ENCODE measurements at places on chromosomes 16 and 17.

- DNase-seq: peak; percentile 59
Observed at GRCh38 chr17:27379888-27380533, 76.2 kb upstream of the KSR1 start.

DNA sequence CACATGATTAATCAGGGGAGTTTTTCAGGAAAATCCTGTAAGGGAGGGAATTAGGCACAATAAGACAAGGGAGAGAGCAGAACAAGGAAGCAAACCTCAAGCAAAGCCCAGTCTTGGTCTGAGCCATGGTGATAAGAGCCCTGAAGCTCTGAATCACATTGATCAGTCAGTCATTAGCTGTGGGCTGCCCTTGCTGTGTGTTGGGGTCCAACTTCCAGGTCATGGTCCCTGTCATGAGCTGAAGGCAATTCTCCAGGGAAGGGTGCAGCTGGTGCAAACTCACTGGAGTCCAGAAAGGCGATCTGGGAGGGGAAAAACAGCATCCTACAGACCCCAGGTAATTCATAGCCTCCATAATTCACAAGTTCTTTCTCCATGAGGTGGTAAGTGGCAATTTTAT, 89.9 kb downstream of the CYLD start:
- no peak for DNase-seq

DNA sequence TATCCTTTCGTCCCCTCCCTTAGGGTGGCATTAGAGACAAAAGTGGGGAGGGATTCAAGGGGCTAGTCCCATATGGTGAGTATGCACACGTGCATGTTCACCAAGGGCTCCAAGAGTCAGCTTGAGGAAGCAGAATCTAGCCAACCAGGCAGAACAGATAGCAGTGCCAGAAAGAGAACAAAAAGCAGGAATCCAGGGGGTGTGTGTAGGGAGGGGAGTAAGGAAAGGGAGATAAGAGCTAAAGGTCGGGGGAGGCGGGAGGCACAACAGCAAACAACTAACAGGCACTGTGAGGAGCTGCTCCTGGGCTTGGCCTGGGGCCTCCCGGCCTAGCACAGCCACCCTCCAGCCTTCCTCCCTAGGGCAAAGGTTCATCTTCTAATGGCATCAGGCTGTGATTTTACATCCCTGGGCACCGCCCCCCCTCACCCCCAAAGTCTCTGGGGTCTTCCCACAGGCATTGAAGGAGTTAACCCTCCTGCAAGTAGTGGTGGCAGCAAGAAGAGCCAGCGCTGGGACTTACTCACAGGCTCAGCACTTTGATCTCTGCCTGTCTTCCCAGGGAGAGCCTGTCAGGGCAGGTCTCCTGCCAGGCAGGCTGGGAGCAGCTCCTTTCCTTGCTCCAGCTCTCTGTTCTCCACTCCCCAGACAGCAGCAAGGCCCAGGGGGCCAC, 12.4 kb upstream of the SUPT4H1 start:
- no peak for DNase-seq

GRCh38 chr17:54623746-54624145, 276.9 kb upstream of the TOM1L1 start:
- no peak for DNase-seq

- DNase-seq: peak; percentile 47
Observed at GRCh38 chr16:75138636-75139035, 9.7 kb upstream of the ZFP1 start.

GRCh38 chr16:48895142-48895541, 285.2 kb upstream of the N4BP1 start:
- DNase-seq: no peak

GRCh38 chr16:8675183-8676159, 1.1 kb downstream of the ABAT start:
- DNase-seq: no peak

GRCh38 chr16:52578829-52579498, 32.0 kb upstream of the TOX3 start:
- DNase-seq: no peak

DNA sequence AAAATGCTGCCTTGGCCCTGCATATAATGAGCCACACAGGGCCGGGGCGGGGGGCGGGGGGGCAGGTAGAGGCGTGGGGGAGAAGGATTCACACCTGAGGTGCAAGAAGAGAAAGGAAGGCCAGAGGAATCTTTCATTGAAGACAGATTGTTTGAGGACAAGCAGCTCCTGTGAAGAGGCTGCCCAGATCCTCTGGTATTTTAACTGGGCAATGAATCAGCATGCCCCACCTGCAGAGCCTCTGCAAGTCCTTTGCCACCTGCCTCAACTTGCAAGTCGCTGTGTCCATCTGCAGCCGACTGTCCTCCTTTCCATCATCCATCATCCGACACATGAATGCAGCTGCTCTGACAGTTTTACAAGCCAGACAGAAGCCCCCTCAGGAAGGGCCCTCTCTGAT, 1.2 kb upstream of the SOST start:
- DNase-seq: no peak

DNA sequence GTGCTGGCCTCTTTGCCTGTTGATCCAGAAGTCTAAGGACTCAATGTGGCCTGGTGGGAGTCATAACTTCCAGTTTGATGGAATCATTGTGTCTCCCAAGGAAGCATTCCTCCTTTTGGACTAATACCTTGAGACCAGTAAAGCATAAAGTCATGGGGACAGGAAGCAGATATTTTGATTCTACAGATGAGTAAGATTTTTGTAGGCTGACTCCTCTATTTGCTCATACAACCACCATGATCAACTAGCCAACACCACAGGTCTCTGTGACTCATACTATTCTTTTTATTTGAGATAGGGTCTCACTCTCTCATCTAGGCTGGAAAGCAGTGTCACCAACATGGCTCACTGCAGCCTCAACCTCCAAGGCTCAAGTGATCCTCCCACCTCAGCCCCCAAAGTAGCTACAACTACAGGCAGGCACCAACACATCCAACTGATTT, 6.2 kb downstream of the MT2A start:
- peak; percentile 74 for DNase-seq

DNA sequence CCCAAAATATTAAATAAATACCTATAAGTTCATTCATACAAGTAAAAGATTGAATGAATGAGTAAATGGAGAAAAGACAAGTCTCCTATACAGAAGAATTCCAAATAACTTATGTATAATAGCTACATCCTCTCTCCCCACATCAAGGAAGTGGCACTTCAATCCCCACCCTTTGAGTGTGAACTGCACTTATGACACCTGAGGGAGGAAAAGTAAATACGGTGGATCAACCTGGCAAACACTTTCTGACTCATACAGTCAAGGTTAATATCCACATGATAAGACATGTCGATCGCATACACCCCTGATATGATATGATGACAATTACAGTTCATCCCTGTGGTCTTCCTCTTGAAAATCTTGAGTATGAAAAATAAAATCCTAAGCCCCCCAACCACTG, 18.0 kb downstream of the SLFN12L start:
- no peak for DNase-seq

GRCh38 chr16:4625560-4626159, 1.0 kb downstream of the MGRN1 start:
- DNase-seq: no peak

DNA sequence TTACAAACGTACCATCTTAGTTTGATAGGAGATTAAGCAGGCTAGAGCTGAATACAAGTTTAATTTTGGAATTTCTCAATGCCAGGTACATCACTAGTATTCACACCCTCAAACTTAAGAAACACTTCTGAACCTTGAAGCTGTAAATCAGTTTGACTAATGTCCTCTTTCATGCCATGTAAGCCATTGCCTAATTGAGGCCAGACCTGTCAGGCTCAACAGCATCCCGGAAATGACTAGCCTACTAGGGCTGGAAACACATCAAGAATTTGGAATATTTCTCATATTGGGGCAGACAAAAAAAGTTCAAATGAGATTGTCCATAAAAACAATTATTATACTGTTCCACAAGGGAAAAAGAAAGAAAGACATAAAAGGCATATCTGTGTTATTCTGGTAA, 1.7 kb downstream of the USP32 start:
- DNase-seq: peak; percentile 85

DNA sequence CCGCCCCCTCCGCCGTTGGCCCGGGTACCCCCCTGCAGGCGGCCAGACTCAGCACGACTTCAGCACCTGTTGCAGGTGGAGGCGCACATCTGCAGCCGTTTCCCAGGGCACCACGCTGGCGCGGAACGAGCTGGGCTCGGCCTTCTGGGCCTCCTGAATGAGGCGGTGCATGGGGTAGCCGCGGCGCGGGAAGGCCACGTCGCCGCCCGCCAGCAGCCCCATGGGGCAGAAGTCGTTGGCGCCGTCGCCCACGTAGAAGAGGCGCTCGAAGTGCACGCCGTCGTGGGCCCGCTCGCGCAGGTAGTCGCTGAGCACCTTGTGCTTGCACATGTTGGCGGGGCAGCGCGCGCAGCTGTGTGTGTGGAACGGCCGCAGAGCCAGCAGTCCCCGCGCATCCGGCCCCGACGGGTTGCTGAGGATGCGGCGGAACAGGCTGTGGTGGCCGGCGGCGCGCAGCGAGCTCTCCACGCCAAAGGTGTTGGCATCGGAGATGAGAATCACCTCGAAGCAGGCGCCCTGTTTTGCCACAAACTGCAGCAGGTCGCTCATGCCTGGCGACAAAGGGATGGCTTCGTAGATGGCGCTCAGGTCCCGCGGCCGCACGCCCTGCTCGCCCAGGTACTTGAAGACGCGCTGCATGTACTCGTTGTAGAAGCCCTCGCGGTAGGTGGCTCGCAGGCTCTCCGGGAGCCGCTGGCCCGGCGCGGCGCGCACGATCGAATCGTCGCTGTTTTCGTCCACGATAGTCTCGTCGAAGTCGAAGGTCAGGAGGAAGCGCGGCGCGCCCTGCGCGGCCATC, 6.2 kb downstream of the PHOSPHO1 start:
- no peak for DNase-seq

- no peak for DNase-seq
Observed at GRCh38 chr17:57806167-57806830, 43.5 kb downstream of the MRPS23 start.

- DNase-seq: no peak
Observed at GRCh38 chr17:78168903-78169793, 767 bp downstream of the SYNGR2 start.

DNA sequence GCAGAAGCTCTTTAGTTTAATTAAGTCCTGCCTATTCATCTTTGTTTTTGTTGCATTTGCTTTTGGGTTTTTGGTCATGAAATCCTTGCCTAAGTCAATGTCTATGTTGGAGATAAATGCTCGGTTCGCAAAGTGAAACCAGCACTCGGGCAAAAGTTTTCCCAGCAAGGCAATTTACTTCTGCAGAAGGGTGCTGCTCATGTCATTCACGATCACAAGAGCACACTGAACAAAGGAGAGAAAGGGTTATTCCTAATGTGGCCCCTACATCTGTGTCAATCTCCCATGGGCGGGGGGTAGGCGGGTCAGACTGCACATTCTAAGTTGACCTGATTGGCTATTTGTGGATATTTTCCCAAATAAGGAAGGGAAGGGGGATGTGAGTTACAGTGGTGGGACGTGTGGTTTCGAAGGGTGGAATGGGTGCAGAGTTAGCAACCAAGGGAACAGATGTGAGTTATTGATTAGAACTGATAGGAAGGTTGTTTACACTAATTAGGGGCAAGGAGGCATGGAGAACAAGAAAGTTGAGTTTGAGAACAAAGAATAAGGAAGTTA, 23.0 kb downstream of the ATF7IP2 start:
- DNase-seq: no peak

GRCh38 chr16:54398986-54399385, 112.4 kb upstream of the IRX3 start:
- DNase-seq: no peak

DNA sequence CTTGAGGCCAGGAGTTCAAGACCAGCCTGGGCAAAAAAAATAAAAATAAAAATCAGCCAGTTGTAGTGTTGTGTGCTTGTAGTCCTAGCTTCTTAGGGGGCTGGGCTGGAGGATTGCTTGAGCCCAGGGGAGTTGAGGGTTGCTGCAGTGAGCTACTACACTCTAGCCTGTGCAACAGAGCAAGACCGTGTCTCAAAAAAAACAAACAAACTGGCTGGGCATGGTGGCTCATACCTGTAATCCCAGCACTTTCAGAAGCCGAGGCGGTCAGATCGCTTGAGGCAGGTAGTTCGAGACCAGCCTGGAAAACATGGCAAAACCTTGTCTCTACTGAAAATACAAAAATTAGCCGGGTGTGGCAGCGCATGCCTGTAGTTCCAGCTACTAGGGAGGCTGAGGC, 4.9 kb upstream of the UBALD2 start:
- DNase-seq: no peak

DNA sequence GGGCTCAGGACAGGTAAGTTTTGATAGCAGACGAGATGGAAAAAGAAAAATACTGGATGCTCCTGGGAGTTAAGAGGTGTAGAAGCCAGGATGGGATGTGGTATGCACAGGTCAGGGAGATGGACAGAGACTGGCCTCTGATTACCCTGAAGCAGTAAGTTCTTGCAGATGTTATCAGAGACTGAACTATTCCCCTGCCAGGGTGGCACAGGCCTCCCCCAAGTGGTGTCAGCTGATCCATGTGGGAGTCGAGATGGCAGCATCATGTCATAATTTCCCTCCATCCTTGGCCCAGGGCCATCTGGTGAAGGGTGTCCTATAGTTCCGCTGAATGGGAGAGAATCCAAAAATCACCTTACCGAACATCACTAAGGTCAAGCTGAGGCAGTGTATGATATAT, 14.1 kb upstream of the NKD1 start:
- DNase-seq: no peak

- DNase-seq: no peak
Observed at GRCh38 chr16:20020083-20020482, 53.6 kb downstream of the GPR139 start.

GRCh38 chr17:16465861-16466338, 26.1 kb downstream of the LRRC75A start:
- no peak for DNase-seq

DNA sequence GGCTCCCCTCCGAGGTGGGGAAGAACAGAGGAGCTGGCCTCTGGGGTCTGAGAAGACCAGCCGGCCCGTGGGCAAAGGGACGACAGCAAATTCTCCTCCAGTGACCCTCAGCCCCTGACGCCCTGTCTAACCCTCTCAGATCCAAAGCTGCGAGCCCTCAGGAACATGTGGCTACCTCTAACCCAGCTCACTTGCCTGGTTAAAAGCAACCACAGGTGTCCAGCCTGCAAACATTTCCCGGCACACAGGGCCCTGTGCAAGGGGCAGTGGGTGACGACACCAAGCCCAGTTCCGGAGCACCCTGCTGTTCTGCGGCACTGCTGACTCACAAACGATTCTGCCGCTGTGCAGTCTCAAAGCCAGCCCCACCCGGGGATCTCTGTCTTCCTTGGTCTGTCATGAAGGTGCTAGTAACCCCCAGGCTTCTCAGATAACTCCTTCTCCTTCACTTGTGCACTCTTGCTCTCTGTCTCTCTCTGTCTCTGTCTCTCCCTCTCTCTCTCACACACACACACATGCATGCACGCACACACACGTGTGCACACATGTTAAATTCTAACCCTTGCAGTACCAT, 23.0 kb downstream of the WNT3 start:
- no peak for DNase-seq

- peak; percentile 30 for DNase-seq
Observed at GRCh38 chr17:30021708-30022317, 80.4 kb downstream of the EFCAB5 start.
